ENCODE measurements at places on chromosomes 2 and 18.

GRCh38 chr2:216149741-216150140, 40.6 kb downstream of the XRCC5 start:
- DNase-seq: peak; percentile 38

DNA sequence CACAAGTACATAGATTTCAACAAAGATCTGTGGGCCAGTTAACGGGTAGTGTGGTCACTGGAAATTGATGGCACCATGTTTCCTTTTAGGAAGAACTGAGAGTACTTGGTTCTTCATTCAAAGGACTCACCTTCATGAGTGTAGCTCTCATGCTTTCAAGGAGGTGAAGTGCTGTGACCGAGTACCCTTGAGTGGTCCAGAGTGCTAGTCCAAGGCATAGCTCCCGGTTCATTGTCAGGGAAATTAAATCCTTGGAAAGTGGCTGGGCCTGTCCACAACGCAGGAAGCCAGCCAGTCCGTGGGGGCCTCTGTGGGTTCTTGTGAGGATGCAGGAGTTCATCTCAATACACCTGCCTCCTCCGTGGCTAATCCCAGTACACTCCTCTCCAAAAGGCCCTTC, 295.1 kb downstream of the GALR1 start:
- DNase-seq: no peak

DNA sequence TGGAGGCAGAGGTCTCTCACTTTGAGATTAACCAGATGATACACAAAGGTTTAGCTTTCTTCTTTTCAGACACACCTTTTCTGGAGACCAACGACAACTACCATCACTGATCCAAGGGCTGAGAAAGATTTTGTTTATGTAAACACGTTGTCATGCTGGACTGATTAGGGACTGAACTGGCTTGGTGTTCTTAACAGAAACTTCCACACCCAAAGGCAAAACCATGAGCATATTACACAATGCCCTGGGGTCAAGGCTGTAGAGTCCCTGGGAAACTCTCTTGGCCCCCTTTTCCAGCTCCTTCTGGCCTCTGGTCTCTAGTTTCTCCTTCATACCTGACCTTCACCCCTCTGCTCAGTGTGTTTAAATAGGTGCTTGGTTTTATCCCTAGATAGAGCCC, 447.0 kb upstream of the TCF4 start:
- no peak for DNase-seq

- no peak for DNase-seq
Measured at GRCh38 chr2:136171223-136171622, 53.3 kb upstream of the CXCR4 start.

DNA sequence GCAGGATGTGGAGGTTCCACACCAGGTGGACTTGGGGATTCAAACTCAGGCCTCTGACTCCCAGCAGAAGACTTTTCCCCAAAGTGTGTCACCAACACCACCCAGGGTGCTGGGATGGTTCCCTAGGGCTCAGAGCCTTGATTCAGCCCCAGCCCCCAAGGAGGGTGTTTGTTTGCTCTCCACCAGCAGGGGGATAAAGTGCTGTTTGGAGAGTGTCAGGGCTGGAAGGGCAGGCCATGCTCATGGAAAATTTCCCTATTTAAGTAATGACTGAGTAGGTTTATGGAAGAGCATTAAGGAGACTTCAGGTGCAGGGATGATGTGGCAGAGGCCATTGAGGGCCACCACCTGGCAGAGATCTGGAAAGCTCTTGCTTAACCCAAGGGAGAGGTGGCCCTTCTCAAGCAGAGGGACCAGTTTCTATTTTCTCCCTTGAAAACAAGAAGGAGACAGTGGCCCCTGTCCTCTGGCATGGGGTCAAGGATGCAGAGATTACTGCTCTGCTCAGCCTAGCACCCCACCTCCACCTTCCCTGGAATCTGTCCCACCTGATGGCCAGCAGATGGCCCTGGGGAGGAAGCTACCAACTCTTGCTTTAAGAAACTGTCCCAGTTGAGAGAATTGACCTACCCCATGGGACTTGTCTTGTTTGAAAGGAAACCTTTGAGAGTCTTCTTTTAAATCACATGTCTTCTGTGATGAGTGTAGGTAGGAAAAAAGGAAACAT, 122.1 kb downstream of the ACOXL start:
- DNase-seq: no peak

DNA sequence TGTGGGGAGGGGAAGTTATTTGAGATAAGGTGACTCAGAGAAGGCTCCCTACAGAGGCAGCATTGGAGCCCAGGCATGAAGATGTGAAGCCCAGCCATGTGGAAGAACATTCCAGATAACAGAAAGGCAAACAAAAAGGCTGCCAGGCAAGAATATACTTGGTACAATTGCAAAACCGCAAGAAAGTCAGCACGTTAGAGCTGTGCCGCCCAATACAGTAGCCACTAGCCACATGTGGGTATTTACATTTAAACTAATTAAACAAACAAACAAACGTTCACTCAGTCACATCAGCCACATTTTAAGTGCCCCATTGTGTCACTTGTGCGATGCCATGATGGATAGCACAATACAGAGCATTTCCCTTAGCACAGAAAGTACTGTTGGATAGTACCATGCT, 179.6 kb downstream of the SATB2 start:
- DNase-seq: peak; percentile 46

GRCh38 chr2:42839809-42840501, 47.6 kb upstream of the HAAO start:
- no peak for DNase-seq

DNA sequence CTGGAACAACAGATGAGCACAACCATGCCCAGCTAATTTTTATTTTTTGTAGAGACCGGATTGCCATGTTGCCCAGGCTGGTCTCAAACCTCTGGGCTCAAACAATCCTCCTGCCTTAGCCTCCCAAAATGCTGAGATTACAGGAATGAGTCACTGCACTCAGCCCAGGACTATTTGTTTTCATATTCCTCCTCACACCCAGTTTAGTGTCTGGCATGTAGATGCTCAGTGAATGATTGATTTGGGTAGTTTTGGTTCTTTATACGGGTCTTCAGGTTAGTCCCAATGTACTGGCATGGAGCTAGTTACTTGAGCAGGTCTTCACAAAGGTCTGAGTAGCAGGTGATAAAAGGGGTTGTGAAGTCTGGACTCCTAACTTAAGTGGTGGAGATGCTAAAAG, 6.2 kb downstream of the EIF2B4 start:
- DNase-seq: no peak

GRCh38 chr2:32951672-32952071, 4.9 kb downstream of the LTBP1 start:
- no peak for DNase-seq

GRCh38 chr2:33666879-33667278, 67.8 kb upstream of the FAM98A start:
- no peak for DNase-seq

DNA sequence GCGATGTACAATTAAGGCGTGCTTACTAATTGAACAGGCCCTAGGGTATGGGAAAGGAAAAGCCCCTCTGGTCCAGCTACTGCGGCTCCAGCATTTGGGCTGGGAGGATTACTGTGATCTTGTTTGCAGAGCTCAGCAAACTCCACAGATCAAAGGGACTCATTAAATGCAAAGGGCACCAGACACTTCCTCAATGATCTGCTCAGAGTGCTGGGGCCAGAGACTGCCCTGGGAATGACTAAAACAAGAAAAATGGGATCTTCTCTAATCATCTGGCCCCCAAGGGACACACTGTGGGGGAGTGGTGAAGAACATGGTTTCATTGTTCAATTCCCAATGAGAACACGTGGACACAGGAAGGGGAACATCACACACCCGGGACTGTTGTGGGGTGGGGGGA, 85.0 kb downstream of the MARCHF4 start:
- peak; percentile 74 for DNase-seq

GRCh38 chr2:68663371-68664156, 20.2 kb downstream of the PROKR1 start:
- DNase-seq: no peak

- DNase-seq: no peak
Measured at GRCh38 chr2:28366496-28367282, 26.0 kb upstream of the FOSL2 start.

DNA sequence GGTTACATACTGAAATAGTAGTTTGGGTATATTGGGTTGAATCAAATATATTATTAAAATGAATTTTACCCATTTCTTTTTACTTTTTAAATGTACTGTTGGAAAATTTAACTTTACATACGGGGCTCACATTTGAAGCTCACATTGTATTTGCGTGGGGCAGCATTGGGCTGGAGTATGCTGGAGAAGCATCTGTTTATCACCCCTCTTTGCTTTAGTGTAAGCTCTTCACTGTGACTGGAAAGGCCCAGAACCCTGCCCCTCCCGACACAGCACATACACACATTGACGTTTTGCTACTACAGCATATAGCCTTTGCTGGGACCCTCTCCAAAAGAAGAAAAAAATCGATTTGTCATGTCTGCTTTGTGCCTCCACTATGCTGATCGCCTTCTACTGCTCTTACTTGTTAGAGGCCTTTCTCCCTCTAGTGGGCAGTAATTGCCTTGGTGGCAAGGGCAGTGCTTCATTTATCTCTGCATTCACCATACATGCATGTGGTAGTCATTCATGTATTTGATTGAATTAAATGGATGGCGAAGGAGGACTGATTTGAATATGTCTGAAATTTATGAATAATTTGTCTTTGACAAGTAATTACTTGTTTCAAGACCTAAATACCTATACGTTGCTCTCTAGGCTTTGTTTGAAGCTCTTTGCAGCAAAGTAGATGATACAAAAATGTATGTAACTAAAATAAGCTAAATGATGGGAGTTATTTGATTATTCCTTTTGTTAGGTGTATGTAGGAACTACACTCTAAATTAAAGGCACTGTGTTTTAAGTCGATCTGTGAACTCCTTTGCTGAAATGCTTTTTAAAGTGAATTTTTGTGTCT, 37.4 kb downstream of the VAPA start:
- peak; percentile 69 for DNase-seq

GRCh38 chr2:106044859-106045258, 149.2 kb downstream of the UXS1 start:
- DNase-seq: no peak

DNA sequence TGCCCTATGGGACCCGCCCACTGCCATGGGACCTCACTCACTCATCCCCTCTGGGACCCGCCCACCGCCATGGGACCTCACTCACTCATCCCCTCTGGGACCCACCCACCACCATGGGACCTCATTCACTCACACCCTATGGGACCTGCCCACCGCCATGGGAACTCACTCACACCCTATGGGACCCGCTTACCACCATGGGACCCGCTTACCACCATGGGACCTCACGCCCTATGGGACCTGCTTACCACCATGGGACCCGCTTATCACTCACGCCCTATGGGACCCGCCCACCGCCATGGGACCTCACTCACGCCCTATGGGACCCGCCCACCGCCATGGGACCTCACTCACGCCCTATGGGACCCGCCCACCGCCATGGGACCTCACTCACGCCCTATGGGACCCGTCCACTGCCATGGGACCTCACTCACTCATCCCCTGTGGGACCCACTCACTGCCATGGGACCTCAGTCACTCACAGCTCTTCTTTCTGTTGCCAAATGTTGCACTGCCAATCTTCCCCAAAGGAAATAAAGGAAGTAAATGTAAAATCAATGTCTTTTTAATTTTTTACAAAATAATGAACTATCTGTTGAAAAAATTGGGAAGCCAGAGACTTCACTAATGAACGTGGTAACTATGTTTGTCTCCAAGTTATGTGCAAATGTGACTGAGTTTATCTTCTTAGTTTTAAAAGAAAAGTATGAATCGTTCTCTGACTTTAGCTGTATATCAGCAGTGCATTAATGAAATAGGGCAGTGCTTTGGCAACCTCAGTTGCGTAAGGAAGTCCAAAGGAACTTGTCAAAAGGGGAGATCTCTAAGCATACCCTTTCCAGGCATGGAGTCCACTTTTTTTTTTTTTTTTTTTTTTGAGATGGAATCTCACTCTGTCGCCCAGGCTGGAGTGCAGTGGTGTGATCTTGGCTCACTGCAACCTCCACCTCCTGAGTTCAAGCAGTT, 101.5 kb upstream of the MGAT5 start:
- DNase-seq: no peak

DNA sequence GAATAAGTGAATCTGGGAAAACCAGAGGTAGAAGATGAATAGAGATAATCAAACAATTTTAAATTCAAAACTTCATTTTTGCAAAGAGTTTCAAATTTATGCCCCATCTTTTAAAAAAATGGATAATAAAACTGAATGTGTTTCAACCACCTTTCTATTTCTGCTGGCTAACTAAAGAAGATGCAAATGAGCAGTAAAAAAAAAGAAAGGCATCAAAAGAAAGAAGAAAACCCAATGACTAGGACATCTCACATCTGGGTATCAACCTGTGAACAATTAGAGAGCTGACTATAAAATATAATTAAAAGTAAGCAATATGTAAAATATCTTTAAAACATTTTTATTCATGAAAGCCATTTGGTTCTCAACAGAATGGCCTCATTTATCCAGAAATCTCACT, 2.5 kb downstream of the PGAP1 start:
- no peak for DNase-seq

- DNase-seq: no peak
Measured at GRCh38 chr2:20626698-20627513, 24.0 kb downstream of the HS1BP3 start.

DNA sequence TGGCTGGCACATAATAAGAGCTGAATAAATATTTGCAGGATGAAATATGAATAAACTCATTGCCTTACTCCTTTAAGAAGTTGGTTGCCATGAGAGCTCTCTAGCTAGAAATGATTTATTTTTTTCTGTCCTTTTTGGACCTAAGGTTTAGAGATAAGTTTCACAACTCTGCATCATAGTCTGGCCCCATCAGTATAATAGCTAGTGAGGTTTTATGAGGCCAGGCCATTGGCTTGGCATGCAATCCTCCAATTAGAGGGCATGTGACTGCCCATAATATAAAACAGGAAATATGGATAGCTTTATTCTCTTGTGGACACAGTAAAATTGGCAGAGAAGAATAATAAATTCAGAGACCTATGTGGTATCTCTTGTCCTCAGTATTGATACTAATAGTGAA, 26.2 kb upstream of the INSIG2 start:
- DNase-seq: no peak

GRCh38 chr2:201532686-201533304, 81.3 kb downstream of the STRADB start:
- peak; percentile 93 for DNase-seq

GRCh38 chr18:43882358-43883055, 605.2 kb upstream of the SYT4 start:
- peak; percentile 47 for DNase-seq

GRCh38 chr18:8176109-8176508, 433.1 kb upstream of the RAB12 start:
- DNase-seq: no peak

DNA sequence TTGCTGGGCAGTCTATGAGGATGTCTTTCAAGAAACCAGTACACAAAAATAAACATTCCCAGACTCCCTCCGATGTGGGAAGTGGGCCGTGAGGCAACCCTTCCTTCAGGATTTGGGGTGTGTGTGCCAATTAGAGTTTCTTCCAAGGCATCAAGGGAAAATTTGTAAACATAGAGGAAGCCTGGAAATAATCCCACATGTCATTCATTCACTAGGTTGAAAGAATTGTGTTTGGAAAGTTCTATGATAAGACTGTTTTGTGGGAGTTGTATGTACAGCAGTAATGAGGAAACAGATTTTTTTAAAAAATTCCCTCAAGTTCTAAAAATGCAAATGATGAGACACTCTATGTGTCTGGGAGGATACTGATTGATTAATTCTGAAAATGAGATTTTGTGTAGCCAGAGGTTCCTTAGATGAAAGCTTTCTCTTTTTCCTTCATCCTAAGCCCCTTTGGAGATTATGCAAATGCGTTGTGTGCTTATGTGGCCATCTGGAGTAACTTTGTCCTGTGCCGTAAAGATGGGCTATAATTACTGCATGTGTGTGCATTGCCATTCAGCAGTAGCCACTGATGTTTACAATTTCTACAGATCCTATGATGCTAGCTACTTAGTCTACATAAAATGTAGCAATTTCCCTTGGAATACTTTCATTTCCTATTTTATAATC, 107.8 kb upstream of the TPO start:
- no peak for DNase-seq
